Stimulated activated CD4-positive, alpha-beta T cell treated with anti-CD3 and anti-CD28 coated beads, Interleukin-1b, Interleukin-23, amount 100 ng/mL, for 1 hour (primary cell): ENCODE measurements at places on chromosomes 1 and 21.

- DNase-seq: no peak
These were observed 199.7 kb upstream of the TMPRSS15 start for GRCh38 chr21:18603261-18603660.

- no peak for DNase-seq
These were observed at the start of gene CELF3 for GRCh38 chr1:151716771-151717631. Gene CELF3 (minus strand): TSS chr1:151716803. CDS start chr1:151716020, 783 bp downstream.

GRCh38 chr1:247096544-247096943, 7.6 kb downstream of the ZNF669 start:
- DNase-seq: no peak

DNA sequence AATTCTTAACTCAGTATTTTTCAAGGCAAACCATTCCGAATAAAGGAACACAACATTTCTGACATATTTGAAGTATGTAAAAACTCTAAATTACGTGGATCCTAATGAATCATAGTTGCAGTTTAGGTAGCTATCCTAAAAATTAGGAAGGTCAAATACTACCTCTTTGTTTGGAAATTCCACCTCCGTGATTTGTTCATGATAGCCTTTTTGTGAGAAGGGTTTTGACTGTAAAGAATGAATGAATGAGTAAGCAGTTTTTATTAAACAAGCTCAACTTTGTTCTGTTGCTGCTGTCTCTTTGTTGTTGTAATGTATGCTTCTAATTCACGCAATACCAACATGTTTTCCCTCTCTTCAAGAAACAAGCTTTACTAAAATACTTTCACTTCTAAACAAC, 840.4 kb downstream of the USP25 start:
- DNase-seq: no peak

- no peak for DNase-seq
These were observed 3.0 kb downstream of the ANKRD45 start for GRCh38 chr1:173666646-173667045.

GRCh38 chr21:14706712-14707510, 160.8 kb upstream of the SAMSN1 start:
- no peak for DNase-seq

DNA sequence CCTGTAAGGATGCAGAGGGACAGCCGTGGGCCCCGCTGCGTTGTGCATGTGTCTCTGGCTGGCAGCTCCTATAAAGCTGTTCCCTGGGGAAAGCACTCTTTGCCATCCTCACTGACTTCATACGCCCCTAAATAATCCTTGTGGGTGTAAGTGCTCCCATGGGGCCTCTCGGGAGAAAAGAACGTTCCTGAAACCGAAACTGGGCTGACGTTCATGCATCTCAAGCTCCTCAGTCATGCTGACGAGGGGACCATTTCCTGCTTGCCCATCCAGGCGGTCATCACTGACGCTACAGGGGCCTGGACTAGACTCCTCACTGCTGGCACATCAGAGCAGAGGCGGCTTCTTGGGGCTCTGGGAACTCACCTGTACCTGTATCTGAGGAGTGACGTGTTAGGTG, 73.1 kb upstream of the USP24 start:
- no peak for DNase-seq

GRCh38 chr1:117128323-117129079, 7.0 kb upstream of the TRIM45 start:
- no peak for DNase-seq

DNA sequence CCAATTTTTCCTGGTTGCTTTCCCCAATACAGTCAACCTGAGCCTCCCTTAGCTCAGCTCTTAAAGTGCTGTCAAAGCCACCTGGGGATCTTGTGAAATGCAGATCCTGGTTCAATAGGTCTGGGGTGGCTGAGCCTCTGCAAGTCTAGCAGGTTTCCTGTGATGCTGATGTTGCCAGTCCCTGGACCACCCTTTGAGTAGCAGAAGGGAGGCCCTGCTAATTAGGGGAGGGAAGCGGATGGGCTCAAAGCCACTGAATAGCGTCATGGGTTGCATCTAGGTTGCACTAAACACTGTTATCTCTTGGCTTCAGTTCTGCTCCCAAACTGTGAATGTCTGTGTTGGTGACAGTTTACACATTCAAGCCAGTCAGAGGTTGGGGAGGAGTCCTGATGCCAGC, 127.2 kb downstream of the KAZN start:
- DNase-seq: no peak

GRCh38 chr1:86064899-86065298, 91.7 kb downstream of the COL24A1 start:
- DNase-seq: no peak

DNA sequence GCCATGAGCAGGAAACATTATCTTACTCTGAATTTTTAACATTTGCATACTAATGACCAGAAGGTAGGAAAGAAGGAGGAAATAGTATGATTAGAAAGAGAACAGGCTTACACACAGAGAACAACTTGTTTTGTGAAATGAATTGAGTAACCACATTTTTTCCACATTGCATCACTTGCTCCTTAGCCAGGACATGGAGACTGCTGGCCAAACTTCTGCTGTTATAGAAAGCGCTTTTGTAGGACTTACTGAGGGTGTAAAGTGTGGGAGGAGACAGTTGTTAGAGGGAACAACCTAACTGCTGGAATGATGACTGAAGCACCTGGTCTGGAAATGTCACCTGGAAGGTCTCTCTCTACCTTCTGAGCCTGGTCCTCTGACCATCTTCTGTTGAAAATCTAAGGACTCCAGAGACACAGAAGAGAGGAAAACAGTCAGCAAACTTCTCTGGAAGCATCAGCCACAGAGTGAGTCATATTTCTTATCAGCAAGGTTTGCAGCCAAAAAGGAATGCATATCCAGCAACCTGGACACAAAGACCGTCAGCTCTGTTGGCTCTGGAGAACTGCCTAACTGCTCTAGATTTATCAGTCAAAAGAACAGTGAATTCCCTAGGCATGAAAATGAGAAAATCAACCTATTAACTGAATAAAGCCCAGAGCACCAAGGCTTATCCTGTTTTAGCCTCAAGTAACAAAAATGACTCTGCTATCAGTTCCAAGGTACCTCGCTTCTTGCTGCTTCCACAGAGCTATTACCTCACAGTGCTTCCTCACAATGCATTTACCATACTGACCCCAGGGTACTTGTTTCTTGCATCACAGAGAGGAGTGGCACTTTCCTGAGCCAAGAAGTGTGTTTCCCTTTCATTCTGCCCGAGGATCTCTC, 88.0 kb upstream of the SLFNL1 start:
- no peak for DNase-seq

DNA sequence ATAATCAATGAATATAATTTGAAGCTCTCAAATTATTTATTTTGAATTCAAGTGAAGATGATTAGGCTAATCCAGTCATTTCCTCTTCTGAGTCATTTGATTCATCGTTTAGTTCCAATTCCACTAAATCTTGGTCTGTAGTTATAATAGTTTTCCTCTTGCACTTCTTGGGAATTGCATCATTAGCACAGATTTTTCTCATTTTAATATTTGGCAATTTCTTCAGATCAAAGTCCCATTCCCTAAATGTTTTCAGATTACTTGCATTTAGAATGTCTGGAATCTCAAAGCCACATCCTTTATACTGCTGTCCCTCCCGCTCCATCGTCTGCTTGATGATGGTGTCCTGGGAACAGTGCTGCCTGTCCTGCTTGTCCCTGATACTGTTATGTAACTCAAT, 43.5 kb downstream of the MAST2 start:
- no peak for DNase-seq

DNA sequence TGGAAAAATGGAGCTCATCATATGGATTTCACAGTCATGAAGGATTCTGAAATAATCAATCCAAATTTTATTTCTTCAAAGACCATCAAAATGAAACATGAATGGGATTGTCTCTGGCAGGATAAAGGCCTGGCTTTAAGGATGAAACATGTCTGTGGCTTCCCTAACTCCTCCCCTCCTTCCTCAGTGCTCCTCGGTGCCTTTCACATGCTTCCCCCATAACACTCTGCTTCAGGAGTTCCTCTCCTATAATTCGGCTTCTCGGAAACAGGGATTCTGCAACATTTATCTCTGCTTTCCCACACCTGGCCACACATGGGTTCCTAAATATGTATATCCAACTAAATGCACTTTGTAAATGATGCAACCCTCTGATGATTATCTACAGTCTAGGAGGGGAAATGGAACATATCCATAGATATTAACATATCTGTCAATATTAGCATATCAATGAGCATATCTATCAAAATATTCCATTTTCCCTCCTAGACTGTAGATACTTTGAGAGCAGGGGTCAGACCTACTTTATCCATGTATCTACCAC, 153.8 kb downstream of the PLPP3 start:
- DNase-seq: no peak

GRCh38 chr1:2229037-2229864, 1.1 kb downstream of the SKI start:
- DNase-seq: no peak

GRCh38 chr1:160307118-160307791, 22.3 kb upstream of the PEX19 start:
- no peak for DNase-seq

GRCh38 chr1:11373895-11374747, 101.1 kb downstream of the UBIAD1 start:
- DNase-seq: no peak

- no peak for DNase-seq
These were observed 117.2 kb downstream of the CNIH3 start for GRCh38 chr1:224733027-224733911.

- no peak for DNase-seq
These were observed 113.6 kb downstream of the NEK7 start for GRCh38 chr1:198270273-198270828.

GRCh38 chr1:87916965-87917364, 588.3 kb downstream of the LMO4 start:
- no peak for DNase-seq

- DNase-seq: no peak
These were observed 8.5 kb upstream of the CPT2 start for GRCh38 chr1:53188099-53188498.

DNA sequence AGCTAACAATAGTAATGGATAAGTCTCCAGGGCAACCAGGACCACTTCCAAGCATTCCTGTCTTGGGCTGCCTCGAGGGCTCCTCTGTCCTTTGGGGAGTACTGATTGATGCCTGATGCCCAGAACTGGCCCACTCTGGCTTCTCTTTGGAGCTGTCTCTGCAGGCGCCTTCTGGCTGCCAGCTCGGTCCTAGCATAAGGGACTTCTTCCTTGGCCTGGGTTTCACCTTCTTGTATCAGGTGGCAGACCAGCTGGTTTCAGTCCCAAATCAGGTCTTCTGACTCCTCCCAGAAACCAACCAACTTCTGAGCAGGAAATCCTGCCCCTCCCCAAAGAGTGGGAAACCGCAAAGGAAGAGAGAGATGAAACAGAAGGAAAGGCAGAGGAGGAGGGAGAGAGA, 10.6 kb downstream of the G0S2 start:
- no peak for DNase-seq

DNA sequence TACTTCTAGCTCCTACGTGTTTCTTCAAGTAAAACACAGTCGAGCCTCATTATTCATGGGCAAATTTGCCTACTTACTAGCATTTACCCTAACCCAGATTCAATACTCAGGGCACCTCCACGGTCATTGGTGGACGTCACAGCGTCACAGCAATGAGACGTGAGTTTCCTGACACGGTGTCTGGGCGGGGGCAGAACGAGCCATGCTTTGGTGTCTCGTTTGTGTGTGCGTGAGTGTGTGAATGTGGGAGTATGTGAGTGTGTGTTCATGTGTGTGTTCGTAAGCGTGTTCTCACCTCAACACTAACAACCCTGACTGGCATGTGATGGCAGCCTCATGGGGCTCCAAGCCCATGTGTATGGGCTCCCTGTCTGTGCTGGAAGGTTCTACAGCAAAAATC, 17.5 kb upstream of the COL18A1 start:
- no peak for DNase-seq

DNA sequence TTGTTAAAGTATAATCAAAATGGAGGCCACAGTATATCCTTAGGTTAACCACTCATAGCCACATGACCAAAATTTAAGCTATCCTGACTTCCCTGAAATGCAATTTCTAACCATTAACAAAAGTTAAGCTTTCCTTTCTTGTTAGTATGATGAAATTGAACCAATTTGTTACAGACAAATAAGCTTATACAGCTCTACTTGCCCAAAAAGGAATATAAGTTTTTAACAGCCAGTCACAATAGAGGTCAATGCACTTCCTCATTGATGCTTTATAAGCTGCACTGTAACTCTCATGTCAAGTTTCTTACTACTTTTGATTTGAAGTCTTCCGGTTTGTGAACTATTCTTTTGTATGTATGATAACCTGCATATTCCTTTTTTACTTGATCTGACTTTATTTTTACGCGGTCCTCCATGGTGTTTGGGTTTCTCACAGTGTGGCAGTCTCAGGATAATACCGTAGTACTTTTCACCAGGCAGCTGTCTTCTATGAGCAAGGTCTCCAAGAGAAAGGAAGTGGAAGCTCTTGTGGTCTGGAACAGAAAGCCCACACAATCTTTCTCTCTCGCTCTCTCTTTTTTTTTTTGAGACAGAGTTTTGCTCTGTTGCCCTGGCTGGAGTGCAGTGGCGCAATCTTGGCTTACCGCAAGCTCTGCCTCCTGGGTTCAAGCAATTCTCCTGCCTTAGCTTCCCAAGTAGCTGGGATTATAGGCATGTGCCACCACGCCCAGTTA, 331.6 kb downstream of the SRGAP2C start:
- no peak for DNase-seq

GRCh38 chr1:225712391-225712790, 59.5 kb upstream of the ENAH start:
- DNase-seq: no peak

DNA sequence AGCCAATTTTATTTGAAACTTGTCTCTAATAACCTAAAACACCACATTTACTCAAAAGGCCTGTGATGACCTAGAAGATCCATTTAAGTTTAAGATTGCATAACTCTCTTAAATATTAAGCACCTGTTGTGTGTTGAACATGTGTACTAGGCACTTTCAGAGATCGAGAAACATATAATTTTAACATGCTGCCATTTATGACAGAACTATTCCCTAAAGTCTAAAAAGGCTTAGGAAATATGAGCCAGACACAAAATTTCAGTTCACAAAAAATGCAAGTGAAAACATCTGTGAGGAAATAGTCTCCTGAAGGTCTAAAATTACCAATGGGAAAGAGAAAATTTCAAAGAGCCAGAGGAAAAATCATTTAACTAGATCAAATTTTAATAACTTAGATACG, 37.7 kb downstream of the CEP170 start:
- no peak for DNase-seq

DNA sequence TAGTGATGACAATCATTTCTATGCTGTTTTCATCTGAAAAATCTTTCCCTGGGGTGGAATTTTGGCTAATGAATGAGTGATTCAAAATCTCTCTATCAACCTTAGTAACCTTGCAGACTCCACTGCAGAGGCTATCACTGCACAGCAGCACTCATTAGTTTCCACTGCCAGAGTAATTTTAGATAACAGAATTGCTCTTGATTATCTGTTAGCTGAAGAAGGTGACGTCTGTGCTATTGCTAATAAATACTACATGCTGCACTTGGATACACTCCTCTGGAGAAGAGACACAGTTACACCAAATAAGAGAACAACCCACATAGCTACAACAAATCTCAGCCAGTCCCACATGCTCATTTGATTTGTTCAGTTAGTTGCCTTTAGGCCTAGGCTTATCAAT, 1348.4 kb downstream of the NCAM2 start:
- DNase-seq: no peak

GRCh38 chr1:208004851-208005250, 93.9 kb upstream of the CD34 start:
- no peak for DNase-seq

- no peak for DNase-seq
These were observed 105.2 kb downstream of the ZSCAN20 start for GRCh38 chr1:33577663-33578062.

GRCh38 chr1:45407629-45408287, 67.5 kb upstream of the MUTYH start:
- DNase-seq: no peak

- DNase-seq: no peak
These were observed 99.9 kb upstream of the TIAM1 start for GRCh38 chr21:31443736-31444521.
